Activated naive CD8-positive, alpha-beta T cell treated with anti-CD3 and anti-CD28 coated beads, Interleukin-2, amount 50 U/mL, for 16 hours (primary cell): ENCODE measurements at places on chromosomes 6 and 20.

GRCh38 chr6:74976026-74976425 lies 229.8 kb downstream of the COL12A1 start:
- DNase-seq, result no peak

- DNase-seq, result no peak
Measured at GRCh38 chr6:169723991-169724493, 258 bp downstream of the PHF10 start.

- DNase-seq, result no peak
Measured at GRCh38 chr6:135592276-135592675, 94.7 kb upstream of the AHI1 start.

GRCh38 chr6:8930009-8930408 lies 494.7 kb upstream of the SLC35B3 start:
- DNase-seq, result no peak

DNA sequence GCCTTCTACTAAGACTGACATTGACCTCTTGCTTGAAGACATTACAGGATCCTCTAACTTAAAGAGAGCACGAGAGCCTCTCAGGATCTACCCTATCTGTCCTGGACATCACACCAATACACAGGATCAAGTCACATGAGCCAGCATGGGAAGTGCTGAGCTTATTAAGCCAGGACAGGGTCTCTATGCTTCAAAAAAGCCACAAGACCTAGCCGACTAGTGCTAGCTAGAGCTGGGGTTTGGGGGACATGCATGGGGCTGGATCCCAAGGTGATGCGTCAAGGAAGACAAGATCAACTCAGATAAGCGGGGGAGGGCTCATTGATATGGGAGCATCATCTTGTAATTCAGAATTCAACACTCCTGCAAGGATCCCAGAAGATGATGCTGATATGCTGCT lies 167.2 kb upstream of the TAB2 start:
- no peak for DNase-seq

DNA sequence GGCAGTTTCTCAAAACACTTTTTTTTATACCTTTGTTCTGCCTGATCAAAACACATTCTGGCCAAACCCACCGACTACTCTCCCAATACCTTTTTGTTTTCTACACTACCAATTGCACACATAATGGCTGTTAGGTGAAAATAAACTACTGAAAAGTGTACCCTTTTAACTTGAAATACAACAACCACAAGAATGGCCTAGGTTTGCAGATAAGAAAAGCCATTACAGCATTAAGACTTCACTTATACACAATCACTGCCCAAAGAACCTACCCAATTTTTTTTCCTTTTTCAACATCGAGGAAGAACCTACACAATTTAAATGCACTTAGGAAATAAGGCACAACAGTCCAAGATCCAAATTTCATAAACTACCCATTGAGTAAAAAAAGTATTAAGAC lies 1.8 kb downstream of the SEC63 start:
- no peak for DNase-seq

- DNase-seq, result no peak
Measured at GRCh38 chr6:36697481-36697903, at the start of gene RAB44. TSS of gene RAB44 (plus strand) at chr6:36697826. CDS start at chr6:36704236, 6,410 bp downstream.

- no peak for DNase-seq
Measured at GRCh38 chr6:2222275-2222842, 23.0 kb downstream of the GMDS start.

DNA sequence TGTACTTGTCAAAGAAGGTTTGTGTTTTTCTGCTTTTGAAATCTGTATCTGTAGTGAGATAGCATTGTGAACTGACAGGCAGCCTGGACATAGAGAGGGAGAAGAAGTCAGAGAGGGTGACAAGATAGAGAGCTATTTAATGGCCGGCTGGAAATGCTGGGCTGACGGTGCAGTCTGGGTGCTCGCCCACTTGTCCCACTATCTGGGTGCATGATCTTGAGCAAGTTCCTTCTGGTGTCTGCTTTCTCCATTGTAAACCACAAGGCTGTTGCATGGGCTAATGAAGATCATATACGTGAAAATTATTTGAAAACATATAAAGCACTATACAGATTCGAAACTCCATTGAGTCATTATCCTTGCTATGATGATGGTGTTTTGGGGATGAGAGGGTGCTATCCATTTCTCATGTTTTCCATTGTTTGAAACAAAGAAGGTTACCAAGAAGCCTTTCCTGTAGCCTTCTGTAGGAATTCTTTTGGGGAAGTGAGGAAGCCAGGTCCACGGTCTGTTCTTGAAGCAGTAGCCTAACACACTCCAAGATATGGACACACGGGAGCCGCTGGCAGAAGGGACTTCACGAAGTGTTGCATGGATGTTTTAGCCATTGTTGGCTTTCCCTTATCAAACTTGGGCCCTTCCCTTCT lies 18.4 kb downstream of the CD83 start:
- no peak for DNase-seq

DNA sequence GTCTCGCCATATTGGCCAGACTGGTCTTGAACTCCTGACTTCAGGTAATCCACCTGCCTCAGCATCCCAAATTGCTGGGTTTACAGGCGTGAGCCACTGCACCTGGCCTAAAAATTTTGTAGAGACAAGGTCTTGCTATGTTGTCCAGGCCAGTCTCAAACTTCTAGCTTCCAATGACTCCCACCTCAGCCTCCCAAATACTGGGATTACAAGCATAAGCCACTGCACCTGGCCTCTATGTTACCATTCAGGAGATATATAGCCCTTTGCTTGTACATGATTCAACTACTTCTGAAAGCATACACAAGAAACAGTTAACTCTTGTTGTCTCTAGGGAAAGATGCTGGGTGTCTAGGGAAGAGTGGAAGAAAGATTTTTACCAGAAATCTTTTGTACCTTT lies 19.0 kb upstream of the NCOA3 start:
- DNase-seq, result no peak

DNA sequence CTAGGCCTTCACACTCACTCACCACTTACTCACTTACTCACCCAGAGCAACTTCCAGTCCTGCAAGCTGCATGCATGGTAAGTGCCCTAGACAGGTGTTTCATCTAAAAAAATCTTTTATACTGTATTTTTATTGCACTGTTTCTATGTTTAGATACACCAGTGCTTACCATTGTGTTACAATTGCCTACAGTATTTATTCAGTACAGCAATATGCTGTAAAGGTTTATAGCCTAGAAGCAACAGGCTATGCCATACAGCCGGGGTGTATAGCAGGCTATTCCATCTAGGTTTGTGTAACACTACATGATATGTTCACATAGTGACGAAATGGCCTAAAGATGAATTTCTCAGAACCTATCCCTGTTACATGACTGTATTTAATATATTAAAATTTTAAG lies 37.1 kb upstream of the KCNK5 start:
- no peak for DNase-seq

DNA sequence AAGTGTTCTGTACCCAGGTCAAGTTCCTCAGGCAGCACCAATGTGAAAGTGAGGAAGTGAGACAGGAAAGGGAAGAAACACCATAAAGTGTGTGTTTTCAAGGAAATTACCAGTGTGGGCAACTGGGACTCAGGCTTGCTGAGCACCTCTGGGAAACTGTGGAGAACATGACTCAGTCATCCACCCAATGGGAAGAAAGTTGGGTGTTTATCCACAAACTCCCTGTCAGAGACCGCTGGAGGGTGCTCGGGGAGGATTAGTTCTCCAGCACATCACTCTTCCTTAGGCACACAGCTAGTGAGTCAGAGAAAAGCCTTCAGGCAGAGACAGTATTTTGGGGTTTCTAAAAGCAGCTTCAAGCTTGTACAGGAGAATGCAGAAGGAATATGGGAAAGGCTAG lies 93.6 kb downstream of the PCSK2 start:
- no peak for DNase-seq

- no peak for DNase-seq
Measured at GRCh38 chr20:33875055-33875454, 63.9 kb downstream of the CHMP4B start.

DNA sequence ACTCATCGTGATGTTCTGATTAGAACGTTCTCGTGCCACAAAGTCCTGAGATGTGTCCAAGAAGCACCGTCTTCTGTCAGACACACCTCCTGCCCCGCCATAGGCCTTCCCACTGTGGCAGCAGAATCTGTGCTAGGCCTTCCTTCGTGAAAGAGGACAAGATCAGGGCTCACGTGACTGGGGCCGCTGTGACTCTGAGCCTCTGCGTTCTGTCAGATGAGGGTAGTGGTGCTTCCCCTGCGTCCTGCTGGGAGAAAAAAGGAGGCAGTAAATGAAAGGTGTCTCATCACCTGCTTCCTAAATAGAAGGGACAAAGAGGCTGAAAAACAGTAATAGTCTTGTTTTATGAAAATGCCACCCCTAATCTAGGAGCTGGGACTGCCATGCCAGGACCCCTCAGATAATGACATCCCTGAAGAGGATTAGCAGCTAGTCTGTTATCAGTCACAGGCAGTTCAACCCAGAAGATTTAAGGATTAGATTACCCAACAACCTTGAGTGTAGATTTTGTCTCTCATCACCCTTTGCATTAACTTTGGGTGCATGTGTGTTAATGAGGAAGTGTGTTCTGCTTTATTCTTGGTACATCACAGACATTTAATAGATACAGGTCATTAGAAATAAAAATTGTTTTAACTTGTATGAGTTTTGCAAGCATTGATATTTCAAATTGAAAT lies 4.1 kb downstream of the DNAJC5 start:
- no peak for DNase-seq

DNA sequence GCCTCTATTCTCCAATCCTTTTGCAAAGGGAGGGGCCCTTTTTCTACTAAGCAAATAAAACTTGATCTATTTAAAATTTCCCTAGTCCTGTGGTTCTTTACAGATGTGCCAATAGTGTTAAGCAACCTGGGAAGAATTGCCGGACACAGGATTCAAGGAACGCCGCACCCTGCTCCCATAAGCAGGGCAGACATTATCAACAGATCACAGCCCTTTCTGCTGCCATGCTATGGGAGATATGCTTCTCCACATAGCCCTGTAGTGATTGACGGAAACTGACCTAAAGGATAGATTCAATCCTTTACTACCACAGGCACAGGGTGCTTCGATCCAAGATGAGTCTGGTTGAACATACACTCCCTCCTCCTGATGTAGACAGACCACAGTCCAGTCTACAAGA lies 118.4 kb upstream of the TRAF3IP2 start:
- no peak for DNase-seq

DNA sequence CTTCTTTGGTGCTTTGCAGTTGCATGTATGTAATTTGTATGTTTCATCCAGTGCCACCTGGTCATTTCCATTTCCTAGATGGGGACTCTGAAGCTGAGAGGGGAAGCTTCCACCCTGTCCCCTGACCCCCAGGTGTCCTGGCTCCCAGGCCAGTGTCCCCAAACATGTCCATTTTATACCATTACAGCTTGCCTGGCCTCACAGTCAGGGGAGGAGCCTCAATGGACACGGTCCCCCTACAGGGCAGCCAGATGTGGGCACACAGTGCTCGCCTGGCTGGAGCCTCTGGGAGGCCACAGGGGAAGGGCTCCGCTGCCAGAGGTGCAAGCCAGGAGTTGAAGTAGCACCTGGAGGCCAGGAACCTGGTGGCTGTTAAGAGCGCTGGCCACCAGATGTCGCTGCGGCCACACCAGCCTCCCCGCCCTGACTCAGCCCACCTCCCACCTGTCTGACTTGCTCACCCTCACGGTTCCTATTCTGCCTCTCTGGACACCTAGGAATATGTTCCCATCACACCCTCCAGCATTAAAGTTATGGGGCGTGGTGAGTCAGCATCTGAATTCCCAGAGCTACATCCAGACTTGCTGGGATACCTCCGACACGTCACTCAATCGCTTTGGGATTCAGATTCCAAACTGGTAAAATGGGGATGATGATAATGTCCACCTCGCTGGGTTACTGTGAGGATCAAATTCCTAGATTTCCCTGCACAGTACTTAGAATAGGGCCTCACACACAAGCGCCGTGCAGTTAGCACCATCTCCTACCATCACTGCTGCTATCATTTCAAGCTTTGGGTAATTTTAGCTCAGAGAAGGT lies 107.4 kb downstream of the SULF2 start:
- peak; percentile 29 for DNase-seq

- DNase-seq, result no peak
Measured at GRCh38 chr6:167669553-167669849, 157.2 kb upstream of the AFDN start.

DNA sequence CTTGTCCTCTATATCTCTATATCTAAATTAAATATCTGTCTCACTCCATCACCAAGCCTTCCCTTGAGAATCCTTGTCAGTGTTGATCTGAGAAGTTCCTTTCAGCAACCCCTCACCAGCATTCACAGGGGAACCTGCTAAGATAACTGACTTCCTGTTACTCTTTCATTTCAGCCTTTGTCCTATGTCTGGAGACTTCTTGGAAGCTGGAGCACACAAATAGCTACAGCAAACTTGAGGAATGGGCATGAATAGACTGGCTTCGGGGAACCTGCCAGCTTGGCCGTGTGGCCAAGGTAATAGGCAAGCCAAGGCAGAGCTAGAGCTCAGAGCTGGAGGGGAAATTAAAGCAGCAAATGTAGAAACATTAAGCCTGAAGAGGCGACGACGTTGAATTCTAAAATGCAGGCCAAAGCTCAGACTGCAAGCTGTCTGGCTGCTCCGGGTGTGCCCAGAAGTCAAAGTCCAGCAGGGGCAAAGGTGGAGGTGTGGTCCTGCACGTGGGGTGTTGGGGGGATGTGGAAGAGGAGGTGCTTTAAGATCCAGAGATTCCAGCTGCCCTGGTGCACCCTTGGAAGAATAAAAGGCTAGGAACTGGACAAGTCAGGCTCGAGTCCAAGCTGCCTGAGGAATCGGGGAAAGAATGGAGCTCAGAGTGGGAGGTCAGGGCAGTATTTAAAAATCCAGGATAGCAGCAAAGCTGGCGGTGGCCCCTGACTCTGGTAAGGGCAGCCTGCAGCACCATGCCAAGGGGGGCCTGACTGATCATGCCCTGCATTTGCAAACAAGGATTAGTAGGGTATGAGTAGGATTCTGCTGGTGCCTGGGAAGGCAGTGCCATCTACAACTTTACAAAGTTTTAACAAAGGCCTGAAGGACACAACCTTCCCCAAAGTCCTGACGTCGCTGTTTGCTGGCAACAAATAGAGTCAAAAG lies 185.0 kb upstream of the SGK1 start:
- DNase-seq, result no peak

GRCh38 chr6:7763881-7764280 lies 38.0 kb downstream of the BMP6 start:
- no peak for DNase-seq

DNA sequence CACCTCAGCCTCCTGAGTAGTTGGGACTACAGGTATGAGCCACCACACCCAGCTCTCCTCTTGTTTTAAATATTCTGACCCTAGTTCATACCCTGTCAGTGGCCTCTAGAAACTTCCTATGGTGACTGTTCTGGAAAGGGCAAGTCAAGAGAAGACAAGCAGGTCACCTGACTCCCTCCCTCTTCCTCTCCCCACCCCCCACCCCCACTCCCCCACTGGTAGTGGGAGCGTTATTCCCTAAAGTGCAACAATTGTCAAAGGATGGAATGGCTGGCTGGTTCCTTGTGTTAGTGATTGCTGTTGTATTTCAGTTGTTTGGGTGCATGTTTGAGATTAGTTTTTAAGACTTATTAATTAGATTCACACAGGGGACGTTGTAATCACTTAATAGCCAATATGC lies 136.1 kb downstream of the CARMIL1 start:
- DNase-seq, result no peak

DNA sequence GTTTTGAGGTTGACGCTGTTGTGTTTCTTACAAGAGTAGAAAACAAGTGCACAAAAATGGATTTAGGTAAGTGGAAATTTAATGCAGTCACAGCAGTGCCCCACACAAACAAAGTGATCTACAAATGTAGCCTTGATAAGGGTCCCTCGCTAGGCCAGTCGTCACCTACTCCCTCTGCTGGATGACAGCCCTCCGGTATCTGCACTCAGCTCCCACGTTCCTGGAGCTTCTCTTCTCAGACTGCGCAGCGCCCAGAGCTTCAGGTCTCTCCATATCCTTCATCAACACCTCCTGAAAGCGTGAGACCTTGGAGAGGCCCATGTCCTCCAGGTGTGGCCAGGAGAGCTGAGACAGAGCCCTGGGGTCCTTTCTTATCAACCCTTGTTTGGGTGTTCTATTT lies 58.3 kb upstream of the MAP3K4 start:
- no peak for DNase-seq
